Right forelimb (tissue), 1 donor: ENCODE measurements at places on chromosomes 4 and X.

- DNase-seq, result no peak
Measured at GRCh38 chrX:20320461-20321159, 53.9 kb upstream of the RPS6KA3 start.

GRCh38 chrX:49892542-49892941 is 13.3 kb downstream of the USP27X start:
- no peak for DNase-seq

DNA sequence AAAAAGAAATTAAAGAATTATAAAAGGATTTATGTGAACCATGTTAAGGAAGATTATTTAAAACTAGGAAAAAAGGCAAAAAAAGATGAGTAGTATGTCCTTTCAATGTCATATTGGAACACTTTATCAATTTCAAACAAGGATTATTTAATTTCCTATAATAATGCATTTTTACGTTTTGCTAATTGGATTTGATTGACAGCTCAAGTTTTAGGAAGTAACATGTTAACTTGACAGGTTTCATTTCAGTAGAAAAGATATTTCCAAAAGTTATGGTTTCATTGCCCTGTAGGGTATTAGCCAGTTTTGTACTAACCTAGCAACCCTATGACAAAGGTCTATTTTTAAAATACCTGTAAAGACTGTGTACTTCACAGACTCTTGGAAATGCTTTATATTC is 379.6 kb upstream of the ZFP42 start:
- DNase-seq, result no peak

GRCh38 chr4:65391382-65391781 is 278.9 kb downstream of the EPHA5 start:
- DNase-seq, result no peak

GRCh38 chrX:152813206-152813605 is 17.4 kb downstream of the CETN2 start:
- DNase-seq, result no peak

DNA sequence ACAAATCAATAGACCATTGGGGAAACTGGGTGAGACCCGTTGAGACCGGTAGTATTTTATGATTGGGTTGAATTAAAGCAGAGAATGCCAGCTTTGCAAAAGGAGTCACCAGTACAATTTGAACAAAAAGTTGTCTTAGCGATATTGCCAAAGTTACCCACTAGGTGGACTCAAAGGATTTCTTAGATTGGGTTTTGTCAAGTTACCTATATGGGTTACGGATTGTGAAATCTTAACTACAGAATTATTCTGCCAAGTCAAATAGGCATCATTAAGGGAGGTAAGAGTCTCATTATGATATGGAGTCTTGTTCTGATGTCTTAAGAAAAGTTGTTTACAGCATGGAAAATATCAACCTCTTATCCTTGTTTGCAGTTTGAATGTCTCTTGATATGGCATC is 15.0 kb upstream of the CT47A1 start:
- no peak for DNase-seq

DNA sequence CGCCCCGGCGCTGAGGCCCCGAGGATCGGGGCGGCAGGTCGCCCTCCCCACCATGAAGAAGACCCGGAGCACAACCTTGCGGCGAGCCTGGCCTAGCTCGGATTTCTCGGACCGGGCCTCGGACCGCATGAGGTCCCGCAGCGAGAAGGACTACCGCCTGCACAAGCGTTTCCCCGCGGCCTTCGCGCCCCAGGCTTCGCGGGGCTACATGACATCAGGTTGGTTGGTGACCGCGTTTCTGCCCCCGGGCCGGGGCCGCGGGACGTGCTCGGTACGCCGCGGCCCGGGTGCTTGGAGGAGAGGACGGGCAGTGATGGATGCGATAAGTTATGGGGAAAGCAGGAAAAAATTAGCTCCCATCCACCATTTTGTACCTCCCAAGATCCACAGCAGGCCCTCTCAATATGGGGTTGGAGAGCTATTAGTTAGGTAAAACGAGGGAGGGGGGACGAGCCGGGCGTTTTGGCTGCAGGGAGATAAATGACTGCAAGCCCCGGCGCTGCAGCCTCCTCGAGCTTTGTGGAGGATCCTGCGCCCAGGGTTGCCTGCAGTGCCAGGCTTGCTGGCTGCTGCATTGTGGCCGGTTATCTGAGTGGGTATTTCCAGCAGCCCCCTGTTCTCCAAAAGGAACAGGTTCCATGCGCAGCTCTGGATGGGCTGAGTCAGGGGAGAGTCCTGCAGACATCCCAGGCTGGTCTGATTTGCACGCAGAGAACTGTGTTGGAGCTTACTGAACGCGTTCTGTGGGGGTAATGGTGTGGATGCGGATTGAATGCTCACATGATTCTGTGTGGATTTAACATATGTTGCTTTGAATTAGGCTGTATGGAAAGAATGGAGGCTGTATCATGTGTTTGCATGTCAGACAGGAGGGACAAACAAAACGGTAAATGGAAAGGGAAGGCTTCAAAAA is 1.9 kb downstream of the STOX2 start:
- peak; percentile 64 for DNase-seq

DNA sequence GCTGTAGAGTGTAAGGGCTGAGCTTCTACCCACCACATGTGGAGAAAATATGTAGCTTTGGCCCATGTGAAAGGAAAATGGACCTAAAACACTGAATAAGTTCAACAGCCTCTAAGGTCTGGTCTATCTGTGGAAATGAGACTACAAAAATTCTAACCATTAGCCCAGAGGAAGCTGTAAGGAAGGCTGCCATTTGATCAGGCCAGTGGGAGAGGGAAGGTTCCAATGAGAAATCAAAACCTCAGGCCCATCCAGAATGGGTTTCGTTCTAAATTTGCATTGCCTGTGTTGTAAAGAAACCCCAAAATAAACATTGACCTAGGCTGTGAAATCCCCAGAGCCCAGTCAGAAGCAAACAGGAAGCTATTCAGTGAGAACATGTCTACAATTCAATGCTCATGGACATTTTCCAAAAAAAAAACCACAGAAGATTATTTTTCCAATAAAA is 320.4 kb upstream of the SLC7A11 start:
- DNase-seq, result no peak

- DNase-seq, result no peak
Measured at GRCh38 chrX:37847733-37848197, 394 bp upstream of the DYNLT3 start.

GRCh38 chrX:126489116-126489695 is 63.4 kb downstream of the DCAF12L1 start:
- DNase-seq, result no peak

GRCh38 chr4:180909279-180909678 is 1333.9 kb upstream of the TENM3 start:
- DNase-seq, result no peak

- no peak for DNase-seq
Measured at GRCh38 chr4:113809311-113809710, 47.8 kb upstream of the CAMK2D start.

- DNase-seq, result no peak
Measured at GRCh38 chr4:6562931-6563901, 11.8 kb upstream of the MAN2B2 start.

DNA sequence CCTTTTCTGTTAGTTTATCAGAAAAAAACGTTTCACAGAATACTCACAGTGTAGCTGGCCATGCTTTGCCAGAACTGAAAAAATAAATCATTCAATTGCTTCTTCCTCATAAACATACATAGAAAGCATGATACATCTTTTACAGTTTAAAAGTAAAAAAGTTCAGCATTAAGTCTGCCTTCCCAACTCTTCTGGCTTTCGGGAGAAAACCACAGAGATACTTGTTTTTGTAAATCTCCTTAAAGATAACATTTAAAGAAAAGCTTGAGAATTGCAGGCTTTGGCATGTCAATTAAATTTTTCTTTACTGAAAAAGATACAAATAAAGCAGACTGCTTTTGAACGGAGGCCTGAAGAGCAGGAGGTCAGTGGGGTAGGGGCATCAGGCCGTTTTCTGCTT is 66.8 kb downstream of the SEC24D start:
- no peak for DNase-seq

- no peak for DNase-seq
Measured at GRCh38 chr4:8095956-8096689, 62.5 kb downstream of the ABLIM2 start.

DNA sequence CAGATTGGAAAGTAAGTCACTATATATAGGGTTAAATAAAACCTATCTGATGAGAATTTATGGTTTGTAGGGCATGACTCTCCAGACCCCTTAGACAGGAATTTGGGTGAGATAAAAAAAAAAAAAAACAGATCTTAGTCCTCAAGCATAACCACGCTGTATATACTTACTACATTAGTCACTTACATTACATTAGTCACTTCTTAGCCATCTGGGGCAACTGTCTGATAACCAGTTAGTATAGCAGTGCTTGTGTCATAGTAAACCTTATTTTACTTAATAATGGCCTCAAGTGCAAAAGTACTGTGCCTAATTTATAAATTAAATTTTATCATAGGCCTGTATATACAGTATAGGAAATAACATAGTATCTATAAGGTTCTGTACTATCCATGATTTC is 60.2 kb upstream of the RPS6KA6 start:
- DNase-seq, result no peak

DNA sequence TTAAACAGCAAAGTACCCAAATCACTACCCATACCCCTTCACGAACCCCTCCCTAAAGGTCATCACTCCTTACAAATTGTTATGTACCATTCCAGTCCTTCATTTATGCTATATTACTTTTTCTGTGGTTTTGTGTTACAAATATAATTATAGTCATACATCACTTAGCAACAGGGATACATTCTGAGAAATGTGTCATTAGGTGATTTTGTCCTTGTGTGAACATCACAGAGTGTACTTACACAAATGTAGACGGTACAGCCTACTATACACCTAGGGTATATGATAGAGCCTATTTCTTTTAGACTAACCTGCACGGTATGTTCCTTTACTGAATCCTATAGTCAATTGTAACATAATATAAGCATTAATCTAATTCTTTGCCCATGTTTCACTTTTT is 61.9 kb downstream of the ASB9 start:
- no peak for DNase-seq

- no peak for DNase-seq
Measured at GRCh38 chr4:73603271-73603710, 16.9 kb downstream of the RASSF6 start.

- DNase-seq, result no peak
Measured at GRCh38 chrX:41288641-41289040, 45.3 kb upstream of the DDX3X start.

- no peak for DNase-seq
Measured at GRCh38 chr4:152459326-152459725, 76.6 kb downstream of the FBXW7 start.

GRCh38 chr4:7532043-7532442 is 97.3 kb upstream of the PSAPL1 start:
- DNase-seq, result no peak

DNA sequence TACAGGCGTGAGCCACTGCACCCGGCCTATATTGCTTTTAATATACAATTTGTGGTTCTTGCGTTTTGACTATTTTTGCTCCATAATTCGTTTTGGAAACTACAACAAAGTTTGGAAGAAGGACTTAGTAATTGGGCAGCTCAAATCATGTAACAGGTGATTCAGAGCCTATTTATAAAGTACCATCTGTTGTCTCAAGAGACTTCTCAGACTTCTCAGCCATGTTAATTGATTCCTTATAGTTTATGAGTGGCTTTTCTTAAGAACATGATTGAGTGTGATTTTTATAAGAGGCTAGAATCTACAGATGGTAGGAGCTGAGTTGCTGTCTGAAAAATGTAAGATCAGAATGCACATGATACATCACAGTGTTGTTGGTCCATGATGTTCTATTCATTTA is 240.2 kb downstream of the ADGRL3 start:
- DNase-seq, result no peak

DNA sequence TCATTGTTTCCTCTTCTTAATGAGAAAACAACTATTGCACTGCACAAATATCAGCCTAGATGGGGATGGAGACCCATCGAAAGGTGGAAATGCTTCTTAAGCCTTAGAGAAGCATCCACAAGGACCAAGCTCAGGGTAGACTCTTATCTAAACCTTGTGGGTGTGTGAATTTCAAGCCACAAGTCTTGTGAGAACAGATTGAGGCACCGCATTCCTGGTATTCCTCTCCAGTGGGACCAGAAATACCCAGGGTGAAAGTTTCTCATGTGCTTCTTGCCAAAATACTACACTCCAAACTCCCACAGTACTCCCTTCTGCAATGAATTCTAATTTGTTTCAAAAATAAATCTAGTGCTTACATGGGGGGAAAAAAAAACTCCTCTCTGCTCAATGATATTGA is 375.6 kb downstream of the PDGFC start:
- DNase-seq, result no peak

GRCh38 chr4:36278789-36279188 is 2.6 kb upstream of the DTHD1 start:
- DNase-seq, result no peak

DNA sequence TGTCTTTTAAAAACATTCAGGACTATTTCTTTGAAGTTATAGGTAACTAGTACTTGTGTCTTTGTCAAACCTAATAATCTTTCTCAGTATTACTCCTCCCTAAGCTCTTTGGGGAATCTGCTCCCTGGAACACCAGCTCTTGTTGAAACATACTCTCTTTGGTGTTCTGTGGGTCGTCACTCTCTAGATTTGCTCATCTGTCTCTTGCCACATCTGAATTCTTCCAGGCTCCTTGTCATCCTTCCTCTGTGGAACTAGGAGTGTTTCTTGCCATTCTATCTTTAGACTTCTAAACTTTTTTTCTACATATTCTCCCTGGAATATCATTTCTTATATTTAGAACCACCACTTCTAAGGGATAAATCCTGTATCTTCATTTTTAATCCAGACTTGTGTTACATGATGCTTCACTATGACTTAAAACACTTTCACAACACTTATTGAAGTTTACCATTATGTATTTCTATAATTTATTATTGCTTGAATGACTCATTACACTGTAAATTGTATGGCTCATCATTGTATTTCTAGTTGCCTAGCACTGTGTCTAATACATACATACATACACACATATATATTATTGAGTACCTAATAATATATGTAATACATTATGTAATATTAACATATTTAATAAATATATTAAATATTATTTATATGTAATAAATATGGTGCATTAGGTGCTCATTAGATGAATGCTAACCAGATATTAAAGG is 186.1 kb downstream of the TMA16 start:
- DNase-seq, result no peak
